ENCODE measurements at places on chromosomes 1 and 21.
A peak's percentile ranks its signal among the peaks of the same experiment; 100 is the strongest.

DNA sequence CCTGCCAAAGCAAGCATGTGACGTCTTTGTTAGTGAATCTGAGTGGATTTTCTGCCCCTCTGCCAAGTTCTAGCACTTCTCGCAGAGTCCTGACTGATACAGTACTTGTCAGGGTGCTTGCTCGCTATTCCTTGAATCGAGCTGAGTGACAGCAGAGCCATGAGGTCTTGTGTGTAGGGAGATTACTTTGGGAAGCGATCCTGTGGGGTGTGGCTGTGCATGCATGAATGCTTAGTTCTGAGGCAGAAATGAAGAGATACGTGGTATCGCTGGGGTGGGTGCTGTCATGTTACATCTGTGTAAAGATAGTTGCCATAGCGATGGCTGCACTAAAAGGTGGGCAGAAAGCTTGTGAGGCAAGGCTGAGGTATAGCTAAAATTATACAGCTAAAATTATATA, 19.3 kb upstream of the DNAJC28 start:
- no peaks in the 10 kb centered on the region for H3K27me3 ChIP-seq
- no peaks in the 10 kb centered on the region for H3K4me1 ChIP-seq
- no peak overlapping the region for H3K4me3 ChIP-seq
- H3K27ac ChIP-seq: no peak overlapping the region
- DNase-seq: no peak

DNA sequence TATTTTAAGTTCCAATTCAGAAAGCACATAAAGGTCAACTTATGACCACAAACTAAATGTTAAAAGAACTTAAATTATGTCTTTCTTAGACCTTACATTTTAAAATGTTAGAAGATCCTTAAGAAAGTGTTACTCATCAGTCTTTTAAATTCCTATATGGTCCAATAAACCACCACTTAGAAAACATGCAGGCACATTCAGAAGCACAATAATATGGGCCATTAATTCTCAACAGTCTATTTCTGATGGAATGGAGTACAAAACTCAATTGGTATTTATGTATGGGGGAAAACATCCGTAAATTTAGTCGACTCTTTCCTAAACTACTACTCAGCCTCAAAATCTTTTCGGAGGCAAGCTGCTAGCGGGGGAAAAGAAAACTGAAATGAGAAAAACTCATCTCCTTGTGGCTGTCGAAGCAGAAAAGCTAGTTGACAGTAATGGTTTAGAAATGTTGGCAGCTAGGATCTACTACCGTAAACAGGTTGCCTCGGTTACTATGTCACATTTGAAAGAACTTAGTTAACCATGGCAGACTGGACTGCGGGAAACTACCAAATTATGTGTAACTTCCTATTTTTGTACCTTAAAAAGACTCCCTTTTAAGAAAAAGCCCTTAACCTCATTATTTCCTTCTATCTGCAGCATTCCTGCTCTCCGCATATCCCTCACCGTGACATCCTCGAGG, 1.0 kb downstream of the TRMT1L start:
- H3K36me3 ChIP-seq: no peaks in the 10 kb centered on the region
- H3K4me3 ChIP-seq: peak overlapping the region; percentile 95
- H3K27ac ChIP-seq: no peak overlapping the region
- DNase-seq: no peak
- H3K27me3 ChIP-seq: no peaks in the 10 kb centered on the region

DNA sequence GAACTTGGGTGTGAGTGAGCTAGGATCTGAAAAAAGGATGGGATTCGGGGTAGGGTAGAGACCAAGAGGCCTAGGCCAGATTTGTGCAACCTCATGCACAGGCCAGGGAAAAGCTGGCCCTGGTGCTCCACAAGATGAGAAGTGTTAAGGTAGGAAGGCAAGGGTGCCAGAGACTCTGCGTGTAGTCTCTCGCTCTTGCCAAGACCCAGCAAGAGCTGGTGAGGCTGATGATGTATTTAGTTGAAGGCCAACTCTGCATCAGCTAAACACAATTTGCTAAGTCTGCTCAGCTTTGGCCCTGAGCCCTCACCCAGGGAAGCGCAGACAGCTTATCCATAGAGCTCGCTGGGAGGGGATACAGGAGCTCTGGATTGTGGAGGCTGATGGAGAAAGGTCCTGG, 26.6 kb upstream of the SOX13 start:
- no peak overlapping the region for H3K27ac ChIP-seq
- H3K36me3 ChIP-seq: no peaks in the 10 kb centered on the region
- no peaks in the 10 kb centered on the region for H3K4me1 ChIP-seq
- H3K27me3 ChIP-seq: no peaks in the 10 kb centered on the region
- DNase-seq: no peak

DNA sequence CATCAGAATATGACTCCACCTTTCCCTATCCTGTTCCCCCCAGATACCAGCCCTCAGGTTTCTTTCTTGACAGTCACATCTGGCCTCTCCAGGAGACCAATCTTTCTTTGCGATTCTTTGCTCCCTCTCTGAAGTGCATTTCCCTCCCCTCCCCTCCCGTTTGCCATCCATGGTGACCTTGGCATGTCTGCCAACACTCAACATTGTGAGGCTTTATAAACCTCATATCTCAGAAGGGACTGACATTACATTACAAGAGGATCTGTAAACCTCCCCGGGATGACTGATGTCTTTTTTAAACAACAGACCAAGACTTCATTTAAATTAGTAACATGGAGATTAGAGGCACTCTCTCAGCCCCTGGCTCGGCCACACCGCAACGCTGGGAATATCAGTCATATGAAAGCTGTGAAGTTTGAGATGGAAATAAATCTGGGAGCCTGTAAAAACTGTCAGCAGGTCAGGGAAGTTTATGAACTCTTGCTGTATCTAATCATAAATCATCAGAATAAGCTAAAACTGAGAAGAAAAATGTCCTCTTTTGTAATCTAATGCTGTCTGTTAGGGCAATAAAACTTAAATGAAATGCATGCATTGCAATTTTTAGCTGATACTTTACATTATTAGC, 401.7 kb upstream of the PROX1 start:
- no peak overlapping the region for H3K4me3 ChIP-seq
- no peak overlapping the region for H3K27ac ChIP-seq
- no peaks in the 10 kb centered on the region for H3K36me3 ChIP-seq

DNA sequence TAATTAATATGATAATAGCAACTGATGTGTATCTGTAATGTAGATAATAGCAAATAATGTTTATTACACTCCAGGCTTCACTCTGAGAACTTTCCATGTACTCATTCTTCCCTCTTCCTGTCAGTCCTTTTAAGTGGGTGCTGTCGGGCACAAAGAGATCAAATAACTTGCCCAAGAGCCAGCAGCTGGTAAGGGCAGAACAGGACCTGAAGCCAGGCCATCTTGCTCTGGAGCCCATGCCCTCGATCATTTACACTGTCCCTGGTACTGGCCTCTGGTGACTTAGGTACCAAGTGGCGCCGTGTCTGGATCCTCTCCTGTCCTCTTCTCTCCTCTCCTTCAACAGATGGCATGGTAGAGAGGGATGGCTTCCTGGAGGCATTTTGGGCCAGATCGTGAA, 97.2 kb downstream of the VPS13D start:
- no peak for DNase-seq
- H3K27ac ChIP-seq: no peak overlapping the region
- H3K27me3 ChIP-seq: no peaks in the 10 kb centered on the region
- no peaks in the 10 kb centered on the region for H3K36me3 ChIP-seq
- H3K4me3 ChIP-seq: no peak overlapping the region
- no peaks in the 10 kb centered on the region for H3K4me1 ChIP-seq

GRCh38 chr1:160656737-160657136, 9.9 kb upstream of the SLAMF1 start:
- DNase-seq: no peak
- H3K27ac ChIP-seq: no peak overlapping the region
- H3K27me3 ChIP-seq: no peaks in the 10 kb centered on the region

- peak overlapping the region; percentile 33 for H3K27ac ChIP-seq
- H3K4me3 ChIP-seq: no peak overlapping the region
- no peaks in the 10 kb centered on the region for H3K36me3 ChIP-seq
- H3K27me3 ChIP-seq: no peaks in the 10 kb centered on the region
Observed at GRCh38 chr1:22749919-22750684, 39.5 kb downstream of the EPHB2 start.

GRCh38 chr1:202692959-202693555, 17.2 kb downstream of the SYT2 start:
- DNase-seq: peak; percentile 80
- H3K36me3 ChIP-seq: no peaks in the 10 kb centered on the region
- no peak overlapping the region for H3K27ac ChIP-seq

DNA sequence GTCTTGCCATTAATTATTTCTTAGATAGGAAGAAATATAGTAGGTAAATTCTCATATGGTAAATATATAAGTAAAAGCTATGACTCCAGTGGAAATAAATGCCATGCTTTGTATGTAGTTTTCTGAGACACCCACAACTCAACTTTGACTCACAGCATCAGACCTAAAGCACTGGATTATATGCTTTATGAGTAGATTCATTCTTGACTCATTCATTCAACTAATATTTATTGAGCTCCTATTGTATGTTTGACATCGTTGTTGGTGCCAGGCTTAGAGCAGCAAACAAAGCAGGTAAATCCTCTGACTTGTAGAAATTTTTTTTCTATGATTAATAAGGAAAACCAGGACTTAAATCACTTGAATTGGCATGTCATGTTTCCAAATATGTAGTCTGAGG, 211.4 kb downstream of the PTPRC start:
- no peak overlapping the region for H3K4me3 ChIP-seq
- no peaks in the 10 kb centered on the region for H3K27me3 ChIP-seq

DNA sequence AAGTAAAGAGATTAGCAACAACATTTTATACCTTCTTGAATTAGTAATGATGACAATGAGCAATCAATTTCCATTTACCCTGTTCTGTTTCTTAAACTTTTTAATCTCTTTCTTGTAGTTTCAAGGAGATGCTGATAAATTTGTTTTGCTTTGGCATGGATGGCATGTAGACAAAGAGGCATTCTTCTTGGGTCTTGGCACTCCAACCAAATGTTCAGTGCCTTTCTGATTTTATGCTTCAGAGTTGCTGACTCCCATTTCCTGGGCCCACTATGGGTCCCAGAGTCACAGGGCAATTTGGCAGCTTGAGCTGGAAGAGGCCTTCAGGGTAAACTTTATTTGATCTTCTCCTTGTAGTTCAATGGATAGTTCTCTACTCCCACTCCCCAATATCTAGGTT, 42.1 kb upstream of the OSBPL9 start:
- no peak overlapping the region for H3K27ac ChIP-seq
- H3K4me3 ChIP-seq: no peak overlapping the region
- H3K4me1 ChIP-seq: no peaks in the 10 kb centered on the region
- H3K27me3 ChIP-seq: no peaks in the 10 kb centered on the region

GRCh38 chr1:193754151-193754550, 567.7 kb upstream of the B3GALT2 start:
- H3K36me3 ChIP-seq: no peaks in the 10 kb centered on the region
- H3K27ac ChIP-seq: no peak overlapping the region
- no peaks in the 10 kb centered on the region for H3K4me1 ChIP-seq
- no peak overlapping the region for H3K4me3 ChIP-seq
- no peaks in the 10 kb centered on the region for H3K27me3 ChIP-seq
- no peak for DNase-seq

DNA sequence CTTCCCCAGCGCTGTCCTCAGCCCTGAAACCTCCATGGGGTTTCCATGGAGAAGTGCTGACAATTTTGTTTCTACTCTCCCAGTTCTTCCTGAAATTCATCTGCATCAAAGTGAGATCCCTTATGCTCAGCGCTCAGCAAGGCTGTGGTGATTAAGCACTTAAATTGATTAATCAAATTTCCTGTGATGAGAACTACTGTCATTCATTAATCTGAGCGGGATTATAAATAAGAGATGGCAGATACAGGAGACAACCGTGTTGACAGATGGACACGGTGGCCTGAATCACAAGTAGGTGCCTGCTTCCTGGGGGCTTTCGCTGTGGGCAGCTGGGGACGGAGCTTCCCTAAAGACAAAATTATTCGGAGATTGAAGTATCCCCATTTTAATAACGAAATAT, 329.1 kb upstream of the VAMP3 start:
- DNase-seq: no peak
- H3K36me3 ChIP-seq: no peaks in the 10 kb centered on the region
- no peaks in the 10 kb centered on the region for H3K4me1 ChIP-seq
- no peak overlapping the region for H3K4me3 ChIP-seq
- no peak overlapping the region for H3K27ac ChIP-seq

DNA sequence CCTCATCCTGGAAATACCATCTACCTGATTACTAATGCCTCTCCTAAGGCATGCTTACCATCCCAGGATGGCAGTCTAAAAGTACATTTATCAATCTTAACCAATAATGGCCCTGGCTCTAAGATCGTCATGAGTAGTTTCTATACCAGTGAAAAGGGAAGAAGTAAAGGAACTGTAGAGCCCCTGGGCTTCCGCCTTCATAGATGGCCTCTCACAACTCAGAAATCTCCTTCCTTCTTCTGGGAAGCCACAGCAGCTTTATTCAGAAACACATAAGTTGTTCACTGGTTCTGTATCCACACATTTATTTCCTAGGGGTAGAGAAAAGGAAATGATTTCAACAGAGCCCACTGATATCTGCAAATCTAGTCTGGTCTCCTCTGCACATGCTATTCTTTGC, 41.0 kb upstream of the CD5L start:
- no peaks in the 10 kb centered on the region for H3K36me3 ChIP-seq
- H3K27ac ChIP-seq: no peak overlapping the region
- no peaks in the 10 kb centered on the region for H3K27me3 ChIP-seq
- no peak for DNase-seq
- no peak overlapping the region for H3K4me3 ChIP-seq
- H3K4me1 ChIP-seq: no peaks in the 10 kb centered on the region

- H3K27ac ChIP-seq: no peak overlapping the region
- no peaks in the 10 kb centered on the region for H3K36me3 ChIP-seq
Observed at GRCh38 chr1:65196926-65197325, 48.9 kb downstream of the AK4 start.

DNA sequence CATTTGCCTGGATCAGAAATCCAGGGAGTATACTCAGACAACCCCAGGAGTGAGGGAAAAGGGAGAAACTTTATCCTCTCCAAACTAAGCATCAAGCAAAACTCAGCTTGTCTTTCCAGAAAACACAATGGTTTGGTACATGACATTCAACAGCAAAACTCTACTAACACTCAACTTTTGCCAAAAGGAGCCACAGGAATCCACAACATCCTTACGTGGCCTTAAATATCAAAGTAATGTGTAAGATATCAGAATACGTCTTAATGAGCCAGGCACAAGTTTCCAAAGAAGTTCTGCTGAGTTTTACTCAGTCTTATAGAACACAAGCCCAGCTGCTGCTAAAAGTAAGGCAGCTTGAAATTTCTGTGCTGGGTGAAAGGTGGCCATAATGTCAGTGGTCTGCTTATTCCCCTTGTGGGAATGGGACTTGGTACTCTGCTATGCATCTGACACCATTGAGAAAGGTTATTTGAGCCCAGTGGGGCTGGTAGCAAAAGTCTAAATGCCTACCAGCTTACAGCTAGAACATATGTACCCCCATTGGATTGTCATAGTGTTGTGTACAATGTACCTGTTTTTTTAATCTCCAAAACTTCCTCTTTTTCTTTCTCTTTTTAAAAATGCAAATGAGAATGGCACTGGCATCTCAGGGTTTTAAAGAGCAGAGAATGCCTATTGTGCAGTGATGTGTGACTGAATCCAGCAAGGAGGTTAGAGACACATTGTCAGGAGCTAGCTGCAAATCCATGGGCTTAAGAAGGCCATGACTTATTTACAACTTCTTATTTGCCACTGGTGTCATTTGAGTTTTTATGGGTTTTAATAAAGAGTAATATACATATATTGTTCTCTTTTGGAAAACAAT, 62.0 kb upstream of the ST6GALNAC3 start:
- no peak overlapping the region for H3K27ac ChIP-seq
- no peaks in the 10 kb centered on the region for H3K27me3 ChIP-seq
- no peaks in the 10 kb centered on the region for H3K4me1 ChIP-seq
- no peak overlapping the region for H3K4me3 ChIP-seq
- no peaks in the 10 kb centered on the region for H3K36me3 ChIP-seq
- no peak for DNase-seq

Data from mesendoderm (in vitro differentiated cells).